ENCODE measurements at places on chromosomes 1 and 21.

GRCh38 chr1:207902566-207902965 lies 8.4 kb downstream of the CD34 start:
- no peak for DNase-seq

- peak; percentile 90 for DNase-seq
These were observed 9.1 kb downstream of the OLIG1 start for GRCh38 chr21:33078907-33079582.

DNA sequence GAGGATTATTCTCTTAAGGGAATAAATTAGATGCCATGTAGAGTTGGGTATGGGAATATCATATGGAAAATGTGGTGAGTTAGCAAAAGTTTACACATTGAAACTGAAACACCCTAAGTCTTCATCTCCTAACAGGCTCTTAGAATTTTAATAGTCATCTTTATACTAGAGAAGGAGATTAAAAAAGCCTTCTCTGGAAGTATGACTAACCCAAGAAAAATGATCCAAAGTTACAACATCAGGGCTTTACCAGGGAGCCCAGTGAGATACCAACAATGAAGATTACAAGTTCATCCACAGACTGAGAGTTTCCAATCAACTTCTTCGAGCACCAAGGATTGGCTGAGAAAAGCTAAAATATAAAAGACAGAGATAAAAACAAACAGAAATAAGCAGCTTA lies 70.0 kb upstream of the KIAA0040 start:
- no peak for DNase-seq

GRCh38 chr1:110259770-110260169 lies 49.7 kb downstream of the KCNC4 start:
- no peak for DNase-seq

- no peak for DNase-seq
These were observed 8.7 kb upstream of the PPP1R15B start for GRCh38 chr1:204420039-204421004.

All from hematopoietic multipotent progenitor cell treated with erythropoietin and hydrocortisone succinate and interleukin-3 and kit ligand, for 8 days (in vitro differentiated cells).